GM06990 (cell line): ENCODE measurements at places on chromosomes 16 and 17.

- no peak for DNase-seq
Measured at GRCh38 chr16:47949276-47949675, 206.5 kb downstream of the ABCC12 start.

GRCh38 chr17:30493780-30494179 lies 16.6 kb downstream of the GOSR1 start:
- DNase-seq = no peak

DNA sequence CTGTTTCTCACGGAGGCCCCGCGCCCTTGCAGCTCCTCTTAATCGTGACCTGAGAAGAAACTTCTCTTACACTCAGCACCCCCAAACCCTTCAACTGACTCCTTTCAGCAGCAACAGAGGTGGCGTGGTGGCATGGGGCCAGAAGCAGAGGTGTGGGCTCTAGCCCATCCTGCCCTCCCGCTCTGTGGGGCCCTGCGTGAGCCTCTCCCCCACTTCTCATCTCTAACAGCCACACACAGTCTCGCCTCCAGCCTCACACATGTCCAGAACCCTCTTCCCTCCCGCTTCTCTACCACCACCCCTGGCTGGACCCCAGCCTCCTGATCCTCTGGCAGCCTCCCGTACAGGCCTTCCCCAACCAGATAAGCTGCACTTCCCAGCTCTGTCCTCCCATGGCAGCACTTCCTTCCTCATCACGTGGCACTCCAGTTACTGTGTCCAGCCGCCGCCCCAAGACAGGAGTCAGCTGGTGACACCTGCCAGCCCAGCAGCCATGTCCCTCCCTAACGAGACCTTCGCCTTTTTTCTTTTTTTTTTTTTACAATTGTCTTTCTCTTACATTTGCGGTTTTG lies 30.5 kb downstream of the NSMCE1 start:
- DNase-seq = no peak

- no peak for DNase-seq
Measured at GRCh38 chr16:58462997-58463941, 36.7 kb upstream of the NDRG4 start.

DNA sequence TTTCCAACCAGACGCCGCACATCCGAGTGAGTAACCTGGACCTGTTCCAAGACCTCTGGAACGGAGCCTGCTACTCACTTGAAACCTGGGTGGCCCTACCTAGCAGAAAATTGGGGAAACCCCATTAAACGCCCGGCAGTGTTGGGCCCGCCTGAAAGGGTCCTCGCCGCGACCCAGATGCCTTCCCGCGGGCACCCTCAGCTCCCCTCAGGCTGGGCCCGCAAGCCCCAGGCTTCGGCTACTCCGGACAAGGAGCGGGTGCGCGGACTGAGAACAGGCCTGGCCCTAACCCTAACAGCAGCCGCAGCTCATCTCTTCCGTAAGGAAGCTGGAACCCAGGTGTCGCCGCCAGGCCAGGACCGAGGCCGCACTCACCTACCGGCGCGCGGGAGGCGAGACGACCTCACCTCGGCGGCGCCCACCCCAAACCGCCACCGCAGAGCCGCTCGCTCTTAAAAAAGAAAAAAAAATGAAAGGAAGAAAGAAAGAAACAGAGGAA lies 344 bp downstream of the PSME3IP1 start:
- no peak for DNase-seq

DNA sequence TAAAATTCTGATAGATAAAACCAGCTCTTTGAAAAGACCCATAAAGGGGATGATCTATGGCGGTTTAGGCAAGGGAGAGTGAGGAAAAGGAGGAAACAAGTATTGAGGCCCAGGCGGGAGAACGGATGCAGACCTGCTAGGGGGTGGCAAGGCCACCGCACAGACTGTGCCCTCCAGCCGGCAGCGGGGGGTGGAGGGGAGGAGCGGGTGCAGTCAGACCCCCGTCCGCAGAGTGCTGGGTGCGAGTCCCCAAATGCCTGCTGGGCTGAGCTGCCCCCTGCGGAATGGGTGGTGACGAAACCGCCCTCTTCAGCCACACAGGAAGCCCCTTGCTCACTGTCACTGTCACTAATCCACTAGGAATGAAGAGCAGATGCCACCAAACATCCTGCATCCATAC lies 46.0 kb downstream of the LMF1 start:
- DNase-seq = no peak

GRCh38 chr17:9403257-9403656 lies 172.4 kb downstream of the STX8 start:
- no peak for DNase-seq
